ENCODE measurements at places on chromosomes 1 and 21.

DNA sequence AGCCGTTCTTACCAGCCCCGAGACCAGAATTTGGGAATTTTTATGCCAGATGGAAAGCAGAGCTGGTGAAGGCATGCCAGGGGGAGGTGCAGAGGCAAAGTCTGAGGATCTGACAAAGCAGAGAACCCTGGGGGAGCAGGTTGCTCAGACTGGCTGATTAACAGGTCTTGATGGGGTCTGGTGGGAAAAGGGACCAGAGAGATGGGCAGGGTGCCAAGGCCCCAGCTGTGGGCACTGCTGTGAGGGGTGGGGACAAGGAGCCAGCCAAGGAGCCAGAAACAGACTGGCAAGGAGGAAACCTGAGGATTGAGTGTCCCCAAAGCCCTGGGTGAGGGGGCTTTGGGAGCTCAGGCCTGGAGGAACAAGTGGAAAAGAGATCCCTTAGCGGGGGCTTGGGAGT lies 21.4 kb downstream of the RPS6KA1 start:
- DNase-seq = peak; percentile 69

DNA sequence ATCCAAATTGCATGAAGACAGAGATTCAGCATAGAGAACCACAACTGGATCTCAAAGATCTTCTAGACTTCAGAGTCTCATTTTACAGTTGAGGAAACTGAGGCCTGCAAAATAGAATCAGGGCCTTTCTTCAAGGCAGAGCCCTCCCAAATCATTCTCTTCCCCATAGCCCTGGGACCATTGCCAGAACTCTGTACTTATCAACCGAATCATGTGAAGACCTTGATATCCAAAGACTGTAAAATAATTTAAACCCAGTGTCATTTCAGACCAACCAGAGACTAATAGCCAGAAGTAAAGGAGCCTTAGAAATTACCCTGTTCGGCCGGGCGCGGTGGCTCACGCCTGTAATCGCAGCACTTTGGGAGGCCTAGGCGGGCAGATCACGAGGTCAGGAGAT lies 90.1 kb downstream of the DTL start:
- DNase-seq = no peak

DNA sequence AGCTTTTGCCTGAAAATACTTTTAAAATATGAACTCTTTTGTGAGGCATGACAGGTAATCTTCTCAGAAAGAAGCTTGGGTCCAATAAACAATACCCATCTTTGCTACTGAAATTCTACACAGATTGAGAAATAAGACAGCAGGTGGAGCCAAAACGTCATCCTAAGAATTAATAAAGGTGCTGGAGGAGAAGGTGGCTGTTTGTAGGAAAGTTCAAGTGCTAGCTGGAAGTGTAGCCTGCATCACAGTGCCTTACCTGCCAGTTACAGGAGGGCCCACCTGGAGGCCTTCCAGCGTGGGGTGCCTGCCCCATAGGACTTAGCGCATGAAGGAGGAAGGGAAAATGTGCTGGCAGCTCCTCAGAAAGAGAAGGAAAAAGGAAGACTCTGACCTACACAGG lies 93.7 kb downstream of the TTC3 start:
- no peak for DNase-seq

GRCh38 chr1:3145532-3146325 lies 76.7 kb downstream of the PRDM16 start:
- no peak for DNase-seq

DNA sequence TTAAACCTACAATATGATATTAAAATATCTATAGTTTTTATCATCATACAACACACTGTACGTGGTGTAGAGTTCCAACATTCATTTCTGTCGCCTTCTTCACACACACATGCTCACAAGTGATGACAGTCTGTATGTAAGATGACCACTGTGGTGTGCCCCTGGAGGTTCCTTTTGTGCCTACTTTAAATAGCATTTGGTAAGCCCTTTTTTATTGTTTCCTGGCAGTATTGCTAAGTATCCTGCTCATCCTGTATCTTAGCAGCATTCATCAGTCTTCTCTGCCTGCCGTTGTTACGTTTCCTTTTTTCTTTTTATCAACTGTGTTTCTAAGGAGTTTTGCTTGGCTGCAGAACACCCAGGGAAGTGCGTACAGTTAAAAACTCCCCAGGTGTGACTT lies 231.4 kb downstream of the CHRM3 start:
- DNase-seq = no peak

GRCh38 chr1:153352523-153352922 lies 3.9 kb upstream of the PGLYRP4 start:
- peak; percentile 64 for DNase-seq

DNA sequence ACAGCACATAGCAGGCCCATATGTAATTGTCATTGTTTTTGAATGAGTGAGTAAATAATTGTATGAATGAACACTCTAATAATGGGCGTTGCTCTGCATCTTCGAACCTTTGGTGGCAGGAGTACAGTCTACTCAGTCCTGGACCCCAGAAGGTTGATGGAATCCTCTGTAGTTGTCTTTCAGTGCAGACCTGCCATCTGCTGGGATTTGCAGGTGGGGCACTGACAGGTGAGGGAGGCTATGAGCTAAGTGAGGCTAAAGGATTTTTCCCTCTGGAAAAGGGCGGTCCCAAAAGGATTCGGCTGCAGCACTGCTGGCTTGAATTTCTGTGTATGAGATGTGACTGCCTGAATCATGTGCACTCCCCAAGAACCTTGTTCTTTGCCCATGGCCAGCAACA lies 53.4 kb downstream of the PLXNA2 start:
- DNase-seq = peak; percentile 39

DNA sequence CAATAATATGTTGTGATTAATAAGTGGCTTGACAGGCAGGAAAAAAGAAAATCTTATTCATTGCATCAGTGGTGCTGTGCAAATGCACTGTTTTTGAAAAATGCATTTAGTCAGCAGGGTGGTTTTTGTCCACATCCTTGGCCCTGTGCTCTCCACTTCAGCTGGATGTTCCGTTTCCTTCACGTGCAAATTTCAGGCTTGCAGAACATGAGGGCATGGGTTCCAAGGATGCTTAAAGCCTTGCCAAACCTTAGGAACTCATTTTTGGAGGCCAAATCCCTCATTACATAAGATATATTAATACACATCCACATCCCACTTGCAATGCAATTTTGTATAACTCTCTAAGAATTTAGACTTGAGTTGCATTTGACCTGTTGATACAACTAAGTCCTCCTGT lies 410.1 kb downstream of the PRDM2 start:
- DNase-seq = no peak

DNA sequence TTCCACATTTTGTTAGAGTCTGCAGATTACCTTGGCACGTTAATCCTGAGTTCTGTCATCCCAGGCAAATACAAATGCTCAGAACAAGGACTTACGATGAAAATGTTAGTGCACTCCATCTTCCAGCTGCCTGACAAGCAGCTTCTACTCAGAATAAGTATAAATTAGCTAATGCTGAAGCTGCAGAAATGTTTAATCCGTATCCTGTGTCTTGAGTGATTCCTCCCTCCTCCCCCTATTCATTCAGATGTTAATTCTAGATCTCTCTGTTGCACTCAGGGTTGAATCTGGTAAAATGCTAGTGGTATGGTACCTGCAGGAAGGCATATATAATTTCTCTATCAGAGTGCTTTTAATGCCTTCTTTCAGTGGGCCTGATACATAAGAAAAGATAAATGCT lies 39.8 kb downstream of the CNN3 start:
- no peak for DNase-seq

GRCh38 chr1:50109647-50110075 lies 941 bp downstream of the ELAVL4 start:
- peak; percentile 43 for DNase-seq

DNA sequence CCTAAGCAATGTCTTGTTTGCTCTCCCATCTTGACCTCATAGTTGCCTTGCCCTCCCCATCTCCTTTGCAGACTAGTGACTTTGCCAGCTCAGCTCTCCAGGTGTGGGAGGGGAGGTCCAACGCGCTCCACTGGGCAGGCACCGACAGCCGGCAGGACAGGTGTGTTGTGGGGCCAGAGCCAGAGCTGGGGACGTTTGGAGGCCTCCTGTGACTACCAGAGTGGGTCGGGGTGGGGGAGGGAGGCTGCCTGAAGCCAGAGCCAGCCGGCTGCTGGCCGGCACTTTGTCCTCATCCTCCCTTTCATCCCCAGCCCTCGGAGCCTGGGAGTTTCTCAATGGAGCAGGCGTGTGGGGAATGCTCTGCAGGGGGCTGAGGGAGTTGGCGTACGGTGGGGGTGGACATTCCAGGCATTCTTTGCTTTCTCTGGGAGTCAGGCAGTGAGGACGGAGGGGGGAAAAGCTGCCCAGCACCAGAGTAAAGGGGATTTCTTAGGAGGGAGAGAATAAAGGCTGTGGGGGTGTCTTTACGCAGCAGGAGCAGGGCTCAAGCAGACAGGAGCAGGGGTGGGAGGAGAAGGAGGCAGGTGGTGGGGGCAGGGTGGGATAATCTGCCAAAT lies 20.2 kb downstream of the NUAK2 start:
- DNase-seq = peak; percentile 69

DNA sequence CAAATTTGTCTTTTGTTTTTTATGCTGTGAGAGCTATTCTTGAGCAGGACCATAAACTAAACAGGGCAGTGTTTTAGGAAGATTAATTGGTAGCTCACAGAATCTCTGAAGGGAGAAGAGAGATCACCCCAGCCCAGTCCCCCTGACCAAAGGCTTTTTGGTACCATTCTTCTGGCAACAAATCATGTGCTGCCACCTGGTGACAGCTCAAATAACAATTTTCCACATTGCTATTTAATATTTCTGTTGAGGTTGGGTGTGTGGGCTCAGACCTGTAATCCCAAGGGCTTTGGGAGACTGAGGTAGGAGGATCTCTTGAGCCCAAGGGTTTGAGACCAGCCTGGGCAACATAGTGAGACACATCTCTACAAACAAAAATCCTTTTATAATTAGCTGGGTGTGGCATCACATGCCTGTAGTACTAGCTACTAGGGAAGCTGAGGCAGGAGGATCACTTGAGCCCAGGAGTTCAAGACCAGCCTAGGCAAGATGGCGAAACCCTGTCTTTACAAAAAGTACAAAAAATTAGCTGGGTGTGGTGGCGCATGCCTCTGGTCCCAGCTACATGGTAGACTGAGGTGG lies 2.2 kb upstream of the TESK2 start:
- DNase-seq = peak; percentile 35

DNA sequence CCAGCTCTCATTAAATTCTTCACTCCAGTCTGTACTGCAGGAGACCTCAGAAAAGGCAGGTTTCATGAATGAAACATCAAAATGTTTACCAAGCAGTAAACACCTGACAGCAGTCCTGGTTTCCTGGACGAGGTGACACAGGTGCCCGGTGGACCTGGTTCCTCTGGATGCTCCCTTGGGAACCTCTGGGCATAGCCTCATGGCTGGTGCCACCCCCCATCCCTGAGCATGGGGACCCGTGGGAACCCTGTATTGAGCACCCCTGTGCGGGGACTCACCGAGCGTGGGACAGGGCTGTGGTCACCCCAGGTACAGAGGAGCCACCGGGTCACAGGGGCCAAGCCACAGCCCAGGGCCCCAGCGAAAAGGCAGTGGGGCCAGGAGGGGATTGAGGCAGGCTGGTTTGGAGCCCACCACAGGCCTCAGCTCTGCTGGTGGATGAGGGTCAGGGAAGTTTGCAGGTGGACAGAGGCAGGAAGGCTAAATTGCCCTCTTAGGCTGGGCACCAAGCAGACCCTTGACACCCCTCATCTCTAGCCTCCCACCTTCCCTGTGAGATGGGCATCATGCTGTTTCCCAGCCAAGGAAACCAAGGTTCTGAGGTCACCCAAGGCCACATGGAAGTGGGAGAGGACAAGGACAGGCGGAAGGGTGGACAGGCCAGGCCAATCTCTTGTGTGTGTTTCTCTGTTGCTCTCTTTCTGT lies 158.4 kb downstream of the PTPRU start:
- DNase-seq = no peak

GRCh38 chr1:183607322-183607980 lies 17.2 kb upstream of the NCF2 start:
- DNase-seq = no peak

DNA sequence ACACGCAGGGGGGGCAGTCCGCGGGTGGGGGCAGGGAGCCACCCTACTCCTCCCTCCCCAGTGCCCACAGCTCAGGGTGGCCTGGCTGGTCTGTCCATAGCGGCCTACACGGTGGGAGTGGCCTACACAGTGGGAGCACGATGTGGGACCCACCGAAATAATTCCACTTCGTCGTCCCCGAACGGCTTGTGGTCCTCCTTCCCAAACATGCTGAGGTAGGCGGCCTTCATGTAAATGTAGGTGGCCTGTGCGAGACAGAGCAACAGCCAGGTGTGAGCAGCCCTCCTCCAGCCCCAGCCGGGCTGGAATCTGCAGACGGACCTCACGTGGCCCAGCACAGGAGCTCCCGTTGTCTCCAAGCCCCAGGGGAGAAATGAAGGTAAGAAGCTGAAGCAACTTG lies 34.4 kb downstream of the TTC39A start:
- DNase-seq = no peak

DNA sequence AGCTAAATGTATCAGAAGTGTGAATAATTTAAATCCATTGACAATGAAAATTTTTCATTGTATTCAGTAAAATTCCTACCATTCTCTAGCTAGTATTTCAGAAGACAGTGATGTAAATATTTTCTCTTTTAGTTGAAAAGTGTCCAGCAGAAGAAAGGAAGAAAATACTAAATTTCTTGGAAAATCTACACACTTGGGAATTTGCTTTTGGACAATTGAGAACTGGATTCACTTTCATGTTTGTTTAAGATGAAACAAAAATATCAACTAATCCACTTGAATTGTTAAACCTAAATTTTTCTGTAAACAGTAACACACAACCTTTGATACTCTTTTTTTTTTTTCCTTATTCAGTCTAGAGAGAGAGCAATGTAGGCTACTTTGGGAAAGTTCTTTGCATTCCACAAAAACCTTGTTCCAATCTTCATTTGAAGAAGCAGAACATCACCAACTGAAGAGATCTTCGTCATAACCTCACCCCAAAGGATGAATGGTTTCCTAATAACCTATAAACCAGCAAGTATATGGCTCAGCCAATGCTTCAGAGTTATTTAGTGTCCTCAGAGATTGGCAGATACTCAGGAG lies 155.1 kb upstream of the GORAB start:
- DNase-seq = no peak

- DNase-seq = no peak
Measured at GRCh38 chr1:12456979-12457378, 161.0 kb downstream of the DHRS3 start.

GRCh38 chr1:244865028-244865371 lies 657 bp upstream of the HNRNPU start:
- DNase-seq = no peak

- DNase-seq = no peak
Measured at GRCh38 chr1:116195077-116195868, 84.1 kb downstream of the MAB21L3 start.

- DNase-seq = no peak
Measured at GRCh38 chr1:226582966-226583365, 34.4 kb downstream of the STUM start.

GRCh38 chr1:162023181-162023546 lies 505 bp downstream of the OLFML2B start:
- no peak for DNase-seq

DNA sequence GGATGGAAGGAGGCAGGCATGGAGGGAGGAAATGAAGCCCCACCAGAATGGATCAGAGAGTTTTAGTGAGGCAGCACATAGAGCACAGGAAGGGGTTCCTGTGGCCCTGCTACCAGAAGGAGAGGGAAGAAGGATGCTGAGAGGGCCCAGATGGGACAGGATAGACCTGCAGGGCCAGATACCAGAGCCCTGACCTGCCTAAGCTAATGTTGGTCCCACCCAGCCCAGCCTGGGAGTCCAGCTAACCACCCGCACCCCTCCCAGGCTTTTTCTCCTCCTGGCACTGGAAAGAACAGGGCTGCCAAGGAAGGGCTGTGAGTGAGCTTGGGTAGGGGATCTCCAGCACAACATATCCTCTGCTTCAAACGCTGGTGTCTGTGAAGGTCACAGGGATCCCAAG lies 6.9 kb downstream of the NECTIN4 start:
- no peak for DNase-seq

GRCh38 chr1:168556647-168557046 lies 12.8 kb upstream of the XCL2 start:
- DNase-seq = no peak
